GM12878 (cell line): ENCODE measurements at places on chromosomes 4 and X.

DNA sequence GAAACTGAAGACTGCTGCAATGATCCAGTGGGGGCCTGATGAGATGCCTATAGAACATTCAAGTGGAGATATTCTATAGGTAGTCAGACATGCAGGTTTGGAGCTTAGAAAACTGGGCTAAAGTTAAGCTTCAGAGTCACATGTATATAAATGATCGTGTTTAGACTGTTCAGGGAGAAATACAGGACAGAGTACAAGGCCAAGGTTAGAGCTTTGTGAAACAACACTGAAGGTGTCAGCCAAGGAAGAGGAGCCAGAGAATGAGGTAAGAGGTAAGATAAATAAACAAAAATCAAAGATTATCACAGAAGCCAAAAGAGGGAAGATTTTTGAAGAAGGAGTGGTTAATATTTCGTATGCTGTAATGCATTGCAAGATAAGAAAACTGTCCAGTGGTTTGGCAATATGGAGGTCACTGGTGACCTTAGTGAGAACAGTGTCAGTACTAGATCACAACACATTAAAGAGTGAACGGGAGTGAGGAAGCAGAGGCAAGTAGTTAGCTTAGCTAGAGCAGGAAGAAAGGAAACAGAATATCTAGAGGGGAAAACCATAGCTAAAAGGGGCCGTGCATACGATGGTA, 58.0 kb upstream of the KLHL13 start:
- no peak for DNase-seq

GRCh38 chrX:17376431-17377077, 1.6 kb downstream of the NHS start:
- DNase-seq, result no peak

- DNase-seq, result peak; percentile 45
Observed at GRCh38 chr4:8201321-8201781, 2.3 kb downstream of the SH3TC1 start.

DNA sequence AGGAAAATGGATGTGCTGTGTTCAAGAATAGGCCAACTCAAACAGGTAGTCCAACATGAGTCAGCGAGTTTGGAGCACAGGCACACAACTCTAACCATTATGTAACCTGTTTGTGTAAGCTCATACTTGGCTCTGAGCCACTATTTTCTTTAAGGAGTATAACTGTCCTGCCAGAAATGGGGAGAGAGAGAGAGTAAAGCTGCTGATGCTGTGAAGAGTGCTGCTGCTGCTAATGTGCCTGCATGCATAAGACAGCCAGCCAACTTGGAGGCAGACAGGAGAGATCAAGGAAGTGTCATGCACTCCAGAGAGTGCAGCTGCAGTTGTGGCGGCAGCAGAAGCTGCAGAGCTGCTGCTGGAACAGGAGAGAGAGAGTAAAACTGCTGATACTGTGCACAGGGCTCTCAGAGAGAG, 11.7 kb upstream of the STATH start:
- no peak for DNase-seq

- DNase-seq, result no peak
Observed at GRCh38 chr4:13530823-13531624, 13.3 kb downstream of the NKX3-2 start.

GRCh38 chr4:145935253-145936141, 3.1 kb downstream of the ZNF827 start:
- peak; percentile 48 for DNase-seq

GRCh38 chr4:8112036-8112576, 46.5 kb downstream of the ABLIM2 start:
- no peak for DNase-seq

DNA sequence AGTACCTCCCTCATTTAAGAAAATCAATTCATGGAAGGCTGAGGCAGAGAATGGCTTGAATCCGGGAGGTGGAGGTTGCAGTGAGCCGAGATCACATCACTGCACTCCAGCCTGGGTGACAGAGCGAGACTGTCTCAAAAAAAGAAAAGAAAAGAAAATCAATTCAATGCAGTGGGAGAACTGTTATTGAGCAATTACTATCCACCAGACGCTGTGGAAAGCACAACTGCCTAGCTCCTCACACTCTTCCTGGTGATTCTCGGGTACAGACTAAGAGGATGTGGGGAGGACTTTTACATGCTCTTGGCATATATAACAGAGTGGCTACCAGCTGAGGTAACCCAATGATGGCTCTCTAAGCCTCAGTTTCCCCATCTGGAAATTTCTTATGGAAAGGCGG, 2.7 kb upstream of the TMSB4X start:
- no peak for DNase-seq

DNA sequence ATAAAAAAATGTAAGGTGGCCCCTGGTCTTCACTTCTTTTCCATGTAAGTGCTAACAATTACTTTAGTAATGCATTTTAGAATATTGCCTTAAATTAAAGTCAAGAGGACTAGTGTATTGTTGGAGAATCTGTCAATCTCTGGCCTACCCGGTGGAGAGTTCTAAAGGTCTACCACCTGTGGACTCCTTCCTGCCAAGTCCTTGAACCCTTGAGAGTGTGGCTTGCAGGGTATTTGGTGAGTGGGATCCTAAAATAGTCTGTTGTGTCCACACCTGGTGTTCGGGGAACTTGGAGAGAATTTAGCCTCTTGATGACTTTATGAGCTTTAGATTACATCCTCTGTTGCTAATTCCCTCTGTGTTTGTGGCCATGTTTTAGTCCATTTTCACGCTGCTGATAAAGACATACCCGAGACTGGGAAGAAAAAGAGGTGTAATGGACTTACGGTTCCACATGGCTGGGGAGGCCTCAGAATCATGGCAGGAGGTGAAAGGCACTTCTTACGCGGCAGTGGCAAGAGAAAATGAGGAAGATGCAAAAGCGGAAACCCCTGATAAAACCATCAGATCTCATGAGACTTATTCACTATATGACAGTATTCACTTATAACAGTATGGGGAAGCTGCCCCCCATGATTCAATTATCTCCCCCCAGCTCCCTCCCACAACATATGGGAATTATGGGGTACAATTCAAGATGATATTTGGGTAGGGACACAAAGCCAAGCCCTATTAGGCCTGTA, 23.8 kb downstream of the DDIT4L start:
- DNase-seq, result no peak

GRCh38 chr4:15754323-15754722, 23.8 kb upstream of the CD38 start:
- DNase-seq, result no peak

GRCh38 chr4:38062088-38062775, 102.0 kb downstream of the PTTG2 start:
- no peak for DNase-seq

DNA sequence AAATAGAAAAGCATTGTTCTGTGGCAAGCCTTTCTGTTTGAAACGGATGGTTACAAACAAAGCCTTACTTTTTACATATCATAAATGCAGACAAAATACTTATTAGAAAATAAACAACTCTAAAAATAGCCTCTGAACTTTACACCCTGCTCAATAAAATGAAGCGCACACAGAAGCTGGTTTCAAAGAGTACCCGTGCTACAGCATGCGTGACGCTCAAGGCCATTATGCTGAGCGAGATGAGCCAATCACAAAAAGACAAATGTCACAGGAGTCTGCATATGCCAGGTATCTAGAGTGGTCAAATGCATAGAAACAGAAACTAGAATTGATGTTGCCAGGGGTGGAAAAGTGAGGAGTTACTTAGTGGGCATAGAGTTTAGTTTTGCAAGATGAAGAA, 326.5 kb upstream of the GATB start:
- no peak for DNase-seq

DNA sequence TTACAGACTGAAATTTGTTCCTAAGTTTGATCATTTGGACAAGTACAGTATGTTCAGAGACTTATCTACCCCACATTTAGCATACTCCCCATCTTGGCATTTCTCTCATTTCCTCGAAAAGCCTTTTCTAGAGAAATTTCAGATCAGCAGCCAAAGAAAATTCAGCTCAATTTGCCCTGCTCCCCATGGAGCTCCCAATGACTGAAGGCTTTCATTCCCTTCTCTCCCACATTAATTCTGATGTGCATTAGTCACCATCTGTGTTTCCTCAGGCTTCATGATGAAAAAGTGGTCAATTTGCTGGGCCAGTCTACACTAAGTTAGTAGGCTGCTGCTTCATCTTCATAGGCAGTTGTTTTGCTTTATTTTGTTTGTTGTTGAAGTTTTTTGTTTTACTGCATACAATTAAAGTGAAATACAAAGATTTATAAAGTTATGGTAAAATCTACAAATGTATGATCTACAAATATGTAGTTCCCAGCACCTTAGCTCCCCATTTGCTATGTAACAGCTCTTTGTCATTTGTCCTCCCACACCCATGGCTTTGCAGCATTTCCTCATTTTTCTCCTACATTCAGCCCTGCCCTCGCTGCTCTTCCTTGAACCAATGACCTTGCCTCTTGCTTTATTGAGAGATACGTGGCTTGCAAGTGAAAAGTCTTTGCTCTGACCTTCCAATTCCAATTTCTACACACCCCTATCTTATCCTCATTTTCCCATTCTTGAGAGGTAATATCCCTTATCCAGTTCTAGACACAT, 193.9 kb downstream of the ANAPC10 start:
- no peak for DNase-seq

GRCh38 chrX:55118574-55118973, 29.8 kb downstream of the PAGE2 start:
- no peak for DNase-seq

- DNase-seq, result no peak
Observed at GRCh38 chrX:68719904-68720614, 72.6 kb downstream of the STARD8 start.

- no peak for DNase-seq
Observed at GRCh38 chr4:161936625-161937550, 226.9 kb downstream of the FSTL5 start.

GRCh38 chrX:38970074-38970473, 168.8 kb downstream of the MID1IP1 start:
- no peak for DNase-seq

DNA sequence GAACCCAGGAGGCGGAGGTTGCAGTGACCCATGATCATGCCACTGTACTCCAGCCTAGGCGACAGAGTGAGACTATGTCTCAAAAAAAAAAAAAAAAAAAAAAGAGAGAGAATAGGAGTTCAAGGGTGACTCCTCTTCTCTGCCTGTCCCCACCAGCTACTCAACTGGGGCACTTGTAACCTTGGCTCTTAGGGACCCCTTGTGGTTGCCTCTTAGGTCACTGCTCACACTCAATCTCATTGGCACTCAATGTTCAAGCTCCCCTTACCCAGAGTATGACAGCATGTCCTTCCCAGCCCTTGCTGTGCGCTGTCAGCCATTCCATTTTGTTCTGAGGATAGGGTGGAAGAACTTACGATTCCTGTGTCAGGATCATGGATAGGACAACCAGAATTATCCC, 82.4 kb upstream of the BEND4 start:
- DNase-seq, result no peak

DNA sequence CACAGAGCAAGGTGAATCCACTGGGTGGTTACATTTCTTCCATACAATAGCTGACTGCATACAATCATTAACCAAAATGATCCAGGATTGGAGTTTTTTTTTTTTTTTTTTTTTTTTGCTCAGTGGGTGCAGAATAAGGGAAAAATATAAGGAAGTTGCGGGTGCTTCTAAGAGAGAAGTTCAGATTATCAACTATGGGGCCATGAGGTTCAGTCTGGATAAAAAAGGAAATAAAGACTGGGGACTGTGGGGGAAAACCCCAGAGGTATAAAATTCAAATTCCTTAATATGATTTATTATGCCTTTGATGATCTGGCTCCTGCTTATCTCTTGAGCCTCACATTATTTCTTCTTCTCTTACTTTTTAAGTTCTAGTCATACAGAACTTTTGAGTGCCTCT, 5.9 kb upstream of the EIF1AX start:
- DNase-seq, result no peak

DNA sequence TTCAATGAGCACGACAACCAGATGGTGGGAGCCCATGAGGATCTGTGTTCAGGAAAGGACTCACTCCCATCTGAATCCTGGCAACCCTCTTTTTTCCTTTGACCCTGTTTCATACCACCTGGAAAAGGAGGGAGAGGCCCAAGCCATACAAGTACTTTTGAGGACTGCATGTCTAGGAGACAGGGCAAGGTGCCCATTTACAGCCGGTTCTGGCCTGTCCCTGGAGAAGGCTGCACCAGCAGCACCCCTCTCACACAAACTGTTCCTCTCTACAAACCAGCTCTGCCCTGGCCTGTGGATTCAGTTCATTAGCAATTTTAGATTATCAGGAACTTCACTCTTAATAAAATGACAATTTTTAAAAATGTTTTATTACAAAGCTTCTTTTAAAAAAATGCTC, 57.5 kb downstream of the HADH start:
- DNase-seq, result no peak

- no peak for DNase-seq
Observed at GRCh38 chr4:88729146-88729760, 31.6 kb upstream of the NAP1L5 start.

- DNase-seq, result no peak
Observed at GRCh38 chr4:154366956-154367355, 124.6 kb downstream of the DCHS2 start.

DNA sequence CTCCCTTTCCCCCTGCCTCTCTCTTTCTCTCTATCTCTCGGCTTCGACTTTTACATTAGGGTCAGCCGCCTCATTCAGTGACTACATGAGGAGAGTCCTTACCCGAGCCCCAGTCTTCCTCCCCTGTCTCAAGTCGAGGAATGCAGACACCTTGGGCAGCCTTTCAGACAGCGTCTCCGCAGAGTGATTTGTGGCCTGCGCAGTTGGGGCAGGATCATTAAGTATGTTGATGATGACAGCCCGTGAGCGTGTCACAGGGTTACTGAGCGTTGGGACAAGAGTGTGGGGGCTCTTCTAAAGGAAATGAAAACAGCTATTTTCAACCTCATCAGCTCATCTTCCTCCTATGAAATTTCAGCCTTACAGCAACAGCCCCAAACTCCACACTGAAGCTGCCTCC, 312.1 kb upstream of the GATB start:
- no peak for DNase-seq
